Tongue (tissue), 3 donors: ENCODE measurements at places on chromosomes 2 and 18. TPM values are rescaled to one million over a fixed set of nuclear protein-coding genes. Genes with fewer than 3 reads are reported as not detected.

The CCDC178 gene
- not detected for total RNA-seq

DNA sequence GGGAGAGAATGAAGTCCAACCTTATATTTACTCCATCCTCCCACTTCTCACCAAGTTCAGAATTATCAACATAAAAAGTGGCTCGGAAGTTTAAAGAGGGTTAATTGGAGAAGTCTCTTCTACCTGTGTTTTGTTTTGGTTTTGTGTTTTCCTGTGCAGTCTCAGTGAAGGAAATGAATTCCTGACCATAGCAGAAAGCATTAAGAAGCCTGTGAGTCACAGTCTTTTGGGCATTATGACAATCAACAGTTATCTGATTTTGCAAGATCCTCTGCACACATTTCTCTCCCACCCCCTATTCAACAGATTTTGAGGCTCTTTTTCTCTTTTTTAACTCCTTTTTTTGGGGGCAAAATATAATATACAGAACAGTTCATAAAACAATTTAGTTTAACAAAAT lies 8.6 kb upstream of the RPL37A start:
- no peak for DNase-seq

DNA sequence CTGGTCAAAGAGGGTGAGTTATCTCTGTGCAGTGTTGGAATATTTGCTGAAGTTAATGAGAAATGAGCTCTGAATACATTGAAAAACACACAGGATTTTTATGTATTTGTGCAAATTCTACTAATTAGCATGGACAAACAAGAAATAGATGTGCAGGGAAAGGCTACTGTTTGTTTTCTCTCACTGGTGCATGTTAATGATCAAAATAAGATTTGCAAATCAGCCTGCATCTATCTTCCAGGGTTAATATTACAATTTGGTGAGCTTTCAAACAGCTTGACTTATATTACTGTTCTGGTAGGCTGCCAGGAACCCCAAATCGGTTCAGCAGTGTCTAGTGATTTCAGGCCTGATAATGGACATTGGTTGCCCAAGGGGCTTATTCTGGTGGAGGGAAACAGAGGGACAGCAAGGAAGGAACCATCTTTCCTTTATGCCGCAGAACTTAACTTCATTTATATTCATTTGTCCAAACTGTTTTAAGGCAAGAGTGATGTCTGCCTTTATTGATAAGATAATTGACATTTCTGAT lies 93.8 kb upstream of the REG3A start:
- DNase-seq, result no peak

- no peak for DNase-seq
Observed at GRCh38 chr2:218729640-218730039, 19.0 kb downstream of the TTLL4 start.

DNA sequence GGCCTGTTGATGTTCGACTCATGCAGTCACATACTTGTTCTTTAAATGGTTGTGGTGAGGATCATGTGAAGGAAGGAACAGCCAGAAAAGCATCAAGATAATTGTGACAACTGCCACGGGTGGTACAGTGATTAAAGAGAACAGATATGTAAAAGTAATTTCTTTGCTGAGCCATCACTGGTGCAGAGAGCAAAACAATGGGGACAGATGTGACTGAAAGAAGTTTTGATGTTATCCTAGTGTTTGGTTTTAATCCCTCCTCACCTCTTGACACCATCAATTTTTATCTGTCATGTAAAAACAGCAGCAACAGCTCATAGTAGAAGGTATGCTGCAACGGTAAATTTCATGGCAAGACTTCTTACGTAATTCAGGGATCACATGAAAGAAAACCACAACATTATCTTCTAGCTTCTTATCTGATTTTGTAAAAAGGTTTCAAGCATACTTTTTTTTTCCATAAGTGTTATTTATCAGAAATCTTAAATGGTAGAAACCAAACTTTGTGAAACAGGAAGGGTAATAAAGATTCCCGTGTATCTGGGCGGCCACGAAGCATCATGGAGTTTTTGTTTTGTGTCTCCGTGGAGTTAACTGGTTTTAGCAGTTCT lies 65.2 kb downstream of the PLCL1 start:
- no peak for DNase-seq

GRCh38 chr18:70500748-70501147 lies 211.9 kb downstream of the SOCS6 start:
- DNase-seq, result no peak

- DNase-seq, result no peak
Observed at GRCh38 chr2:70552501-70553333, 909 bp downstream of the TGFA start.

DNA sequence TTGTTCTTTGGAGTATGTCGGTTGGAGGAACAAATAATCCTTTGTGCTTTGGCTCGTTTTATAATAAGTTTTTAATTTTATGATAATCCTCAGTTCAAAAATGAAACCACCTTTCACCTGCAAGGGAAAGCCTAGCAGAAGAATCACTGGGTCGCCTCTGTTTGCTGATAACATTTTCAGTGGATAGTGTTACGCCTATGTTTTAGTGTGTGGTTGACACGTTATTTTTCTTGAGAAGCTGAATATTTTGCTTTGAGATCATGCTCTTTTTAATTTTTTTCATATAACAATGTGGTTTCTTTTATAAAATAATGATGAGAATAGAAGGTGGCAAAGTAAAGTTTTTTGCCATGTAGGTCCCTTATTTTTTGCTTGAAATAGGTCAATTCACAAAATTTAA lies 172.7 kb upstream of the ZEB2 start:
- DNase-seq, result no peak

The CENPA gene
- total RNA-seq, result 3.1 TPM

DNA sequence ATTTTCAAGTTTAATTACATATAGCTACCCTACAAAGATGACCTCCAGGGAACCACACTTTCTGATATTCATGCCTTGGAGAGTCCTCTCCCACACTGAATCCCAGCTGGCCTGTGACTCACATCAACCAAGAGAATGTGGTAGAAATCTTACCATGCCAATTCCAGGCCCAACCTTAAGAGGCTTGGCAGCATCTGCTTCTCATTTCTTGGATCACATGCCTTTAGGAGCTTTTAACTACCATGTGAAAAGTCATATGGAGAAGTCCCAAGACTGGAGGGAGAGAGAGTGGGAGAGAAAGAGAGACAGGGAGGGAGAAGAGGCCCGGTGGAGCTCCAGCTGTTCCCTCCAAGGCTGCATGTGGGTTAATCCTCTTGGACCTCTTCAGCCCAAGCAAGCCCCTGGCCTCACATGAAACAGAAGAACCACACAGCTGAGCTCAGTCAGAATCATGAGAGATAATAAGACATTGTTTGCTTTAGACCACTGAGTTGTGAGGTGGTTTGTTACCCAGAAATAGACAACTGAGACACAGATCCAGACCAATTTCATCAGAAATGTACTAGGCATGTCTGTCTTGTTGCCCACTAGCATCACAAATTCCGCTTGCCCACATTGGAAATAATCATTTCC lies 190.7 kb downstream of the MTCL1 start:
- no peak for DNase-seq

- no peak for DNase-seq
Observed at GRCh38 chr2:98548920-98549818, 59.1 kb downstream of the COA5 start.

GRCh38 chr2:66445076-66445924 lies 10.4 kb downstream of the MEIS1 start:
- DNase-seq, result no peak

GRCh38 chr2:68765739-68766375 lies 31.2 kb downstream of the ARHGAP25 start:
- no peak for DNase-seq

DNA sequence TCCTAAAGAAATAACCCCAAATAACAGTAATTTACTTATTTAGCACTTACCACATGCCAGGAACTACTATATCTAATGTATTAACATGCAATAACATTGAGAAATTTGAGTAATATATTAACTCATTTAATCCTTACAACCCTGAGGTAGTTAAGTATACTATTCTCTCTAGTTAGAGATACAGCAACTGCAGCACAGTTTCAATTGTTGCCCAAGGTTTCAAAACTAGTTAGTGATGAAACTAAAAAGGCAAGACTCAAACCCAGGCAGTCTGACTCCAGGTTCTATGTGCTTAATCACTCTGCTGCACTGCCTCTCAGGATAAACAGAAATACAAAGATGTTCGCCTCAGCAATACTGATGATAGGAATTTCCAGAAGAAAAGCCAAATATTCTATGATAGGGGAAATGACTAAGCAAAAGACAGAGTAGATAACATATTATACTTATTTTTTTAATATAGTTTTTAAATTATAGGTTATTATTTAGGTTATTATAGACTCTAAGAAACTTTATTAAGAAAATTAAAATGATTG lies 88.0 kb downstream of the SS18 start:
- DNase-seq, result no peak

GRCh38 chr2:180000434-180000833 lies 6.7 kb downstream of the CWC22 start:
- DNase-seq, result no peak

DNA sequence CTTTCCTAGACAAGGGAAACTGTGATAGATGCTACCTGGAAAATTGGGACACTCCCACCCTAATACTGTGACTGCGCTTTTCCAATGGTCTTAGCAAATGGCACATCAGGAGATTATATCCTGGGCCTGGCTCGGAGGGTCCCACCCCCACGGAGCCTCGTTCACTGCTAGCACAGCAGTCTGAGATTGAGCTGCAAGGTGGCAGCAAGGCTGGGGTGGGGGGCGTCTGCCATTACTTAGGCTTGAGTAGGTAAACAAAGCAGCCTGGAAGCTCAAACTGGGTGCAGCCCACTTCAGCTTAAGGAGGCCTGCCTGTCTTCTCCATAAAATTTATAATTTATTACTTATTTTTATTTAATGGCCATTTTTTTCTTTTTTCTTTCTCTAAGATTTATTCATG lies 802.1 kb upstream of the SLC39A10 start:
- no peak for DNase-seq

DNA sequence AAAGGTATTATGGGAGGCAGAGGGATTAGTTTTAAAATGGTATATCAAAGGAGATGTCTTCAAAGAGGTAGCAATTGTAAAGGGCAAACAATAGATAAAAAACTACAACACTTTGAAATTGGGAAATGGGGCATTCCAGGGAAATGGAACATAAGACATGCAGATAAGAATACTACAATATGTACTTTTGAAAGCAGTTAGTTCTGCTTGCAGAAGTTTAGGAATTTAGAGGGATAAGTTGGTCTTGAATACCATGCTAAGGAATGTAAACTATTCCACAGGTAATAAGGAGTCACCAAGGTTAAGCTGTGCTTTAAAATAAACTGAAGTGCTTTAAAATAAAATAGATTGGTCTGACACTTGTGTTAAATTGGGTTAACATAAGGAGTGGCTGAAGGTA lies 571.7 kb upstream of the ACVR2A start:
- DNase-seq, result no peak

The SLC38A11 gene
- total RNA-seq, result not detected

GRCh38 chr18:21433436-21433835 lies 167.1 kb downstream of the ESCO1 start:
- DNase-seq, result no peak

GRCh38 chr2:227057060-227057459 lies 106.9 kb downstream of the COL4A4 start:
- DNase-seq, result no peak

DNA sequence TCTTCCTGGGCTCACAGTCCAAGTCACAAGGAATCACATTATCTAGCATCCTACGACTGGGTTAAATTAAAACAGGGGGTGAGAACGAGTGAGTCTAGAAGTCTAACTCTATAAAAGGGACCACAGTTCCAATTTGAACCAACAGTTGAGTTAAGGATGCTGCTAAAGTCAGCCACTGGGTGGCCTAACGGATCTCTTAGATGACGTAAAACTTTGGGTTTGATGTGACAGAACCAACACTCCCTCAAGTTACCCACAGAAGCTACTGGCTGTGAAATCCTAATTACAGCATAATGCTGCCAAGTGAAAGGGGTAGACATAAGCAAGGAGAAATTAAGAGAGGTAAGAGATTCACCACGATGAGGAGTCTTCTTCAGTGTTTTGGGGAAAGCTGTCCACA lies 32.7 kb upstream of the RUFY4 start:
- DNase-seq, result no peak

DNA sequence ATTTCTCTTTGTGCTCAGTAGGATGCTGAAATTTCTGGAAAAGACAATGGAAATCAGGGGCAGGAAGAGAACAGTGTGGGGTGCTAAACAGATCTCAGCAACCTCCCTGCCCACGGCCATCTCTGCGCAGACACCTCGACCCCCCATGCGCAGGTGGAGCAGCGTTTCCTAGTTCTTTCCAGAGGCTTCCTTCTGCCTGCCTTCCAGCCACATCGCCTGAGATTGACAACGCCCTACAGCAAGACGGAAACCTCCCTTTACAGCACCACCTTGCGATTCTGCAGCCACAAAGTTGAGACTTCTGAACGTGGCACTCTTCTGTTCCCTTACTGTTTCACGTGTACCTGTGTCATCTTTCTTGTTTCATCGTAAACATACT lies 31.4 kb upstream of the CASP8 start:
- no peak for DNase-seq

The GCG gene
- total RNA-seq, result not detected

The LOXL3 gene
- 11.2 TPM for total RNA-seq

DNA sequence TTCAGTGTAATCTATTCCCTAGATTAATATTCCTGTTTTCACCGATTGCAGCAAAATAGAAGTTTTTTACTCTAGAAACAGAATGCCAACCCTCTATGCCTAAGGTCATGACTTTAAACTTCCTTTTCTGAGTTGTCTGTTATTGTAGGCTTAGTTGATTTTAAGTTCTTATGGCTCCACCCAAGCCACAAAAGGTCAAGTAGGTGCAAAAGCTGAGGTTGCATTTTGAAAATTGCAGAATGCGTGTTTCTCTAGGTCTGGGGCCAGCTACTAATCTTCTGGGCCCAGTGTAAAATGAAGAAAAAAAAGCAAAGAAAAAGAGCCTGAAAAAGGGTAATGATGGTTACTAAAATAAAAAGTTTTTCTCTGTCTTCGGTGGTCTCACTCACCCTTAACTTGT lies 635.7 kb upstream of the FAM98A start:
- DNase-seq, result no peak

DNA sequence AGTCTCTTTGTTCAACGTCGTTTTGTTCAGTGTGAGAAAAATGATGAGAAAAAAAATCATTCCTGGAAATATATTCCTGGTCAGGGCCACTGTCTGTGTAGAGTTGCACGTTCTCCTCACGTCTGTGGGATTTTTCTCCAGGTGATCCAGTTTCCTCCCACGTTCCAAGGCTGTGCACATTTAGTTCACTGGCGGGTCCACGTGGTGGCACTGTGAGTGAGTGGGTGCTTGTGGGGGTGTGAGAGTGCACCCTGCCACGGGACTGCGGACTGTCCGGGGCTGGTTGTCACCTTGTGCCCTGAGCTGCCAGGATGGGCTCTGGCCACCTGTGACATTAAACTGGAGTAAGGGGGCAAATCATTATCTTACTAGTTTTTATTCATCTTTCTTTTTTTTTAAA lies 30.3 kb upstream of the ACYP2 start:
- no peak for DNase-seq

The IL37 gene
- total RNA-seq, result not detected
